ENCODE measurements at places on chromosomes 12 and 14.
A peak's percentile ranks its signal among the peaks of the same experiment; 100 is the strongest.

- no peak for DNase-seq
Measured at GRCh38 chr12:131218026-131218922, 264.6 kb downstream of the ADGRD1 start.

- DNase-seq: no peak
Measured at GRCh38 chr14:69789118-69789640, 7.9 kb downstream of the SLC10A1 start.

DNA sequence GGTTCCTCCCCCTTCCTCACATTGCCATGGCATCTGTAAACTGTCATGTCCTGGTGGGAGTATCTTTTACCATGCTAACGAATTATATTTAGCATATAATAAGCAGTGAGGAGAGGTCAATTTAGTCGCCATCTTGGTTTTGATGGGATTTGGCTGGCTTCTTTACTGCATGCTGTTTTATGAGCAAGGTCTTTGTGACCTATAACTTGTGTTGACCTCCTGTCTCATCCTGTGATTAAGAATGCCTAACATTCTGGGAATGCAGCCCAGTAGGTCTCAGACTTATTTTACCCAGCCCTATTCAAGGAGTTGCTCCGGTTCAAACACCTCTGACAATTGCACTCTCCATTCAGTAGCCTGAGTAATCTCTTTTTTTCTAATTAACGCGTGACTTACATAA lies 2.1 kb upstream of the EIF4B start:
- no peak for DNase-seq

- no peak for DNase-seq
Measured at GRCh38 chr14:41488401-41488800, 118.3 kb upstream of the LRFN5 start.

GRCh38 chr14:102691763-102692162 lies 85.5 kb upstream of the TRAF3 start:
- DNase-seq: no peak

DNA sequence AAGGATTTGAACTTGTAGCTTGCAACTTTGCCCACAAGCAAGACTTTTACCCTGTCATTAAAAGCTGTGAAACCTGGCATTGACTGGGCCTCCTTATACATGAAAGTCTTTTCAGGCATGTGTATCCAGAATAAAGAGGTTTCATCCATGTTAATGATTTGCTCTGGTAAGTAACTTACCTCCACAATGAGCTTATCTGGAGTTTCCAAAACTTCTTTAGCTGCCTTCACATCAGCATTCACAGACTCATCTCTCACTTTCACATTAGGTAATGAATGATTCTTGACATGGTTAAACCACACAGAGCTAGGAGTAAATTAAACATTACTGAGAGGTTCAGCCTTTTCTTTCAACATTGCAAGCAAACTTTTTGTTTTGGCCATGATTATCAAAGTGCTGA lies 234.4 kb upstream of the CLEC14A start:
- DNase-seq: no peak

DNA sequence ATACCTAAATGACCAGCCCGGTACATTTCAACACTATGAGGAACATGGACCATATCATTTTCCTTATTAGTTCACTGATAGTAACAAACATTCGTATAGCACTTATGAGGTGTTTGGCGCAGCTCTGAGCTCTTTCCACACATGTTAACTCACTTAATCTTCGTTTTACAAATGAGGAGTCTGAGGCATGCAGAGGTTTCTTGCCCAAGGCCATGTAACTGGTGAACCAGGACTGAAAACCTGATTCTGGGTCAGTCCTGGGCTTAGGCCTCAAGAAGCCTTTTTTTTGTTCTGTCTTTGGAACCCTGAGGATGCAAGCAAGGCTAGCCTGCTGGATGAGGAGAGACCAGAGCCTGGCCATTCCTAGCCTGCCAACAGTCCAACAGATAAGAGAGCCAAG lies 55.0 kb downstream of the C14orf132 start:
- no peak for DNase-seq

- DNase-seq: no peak
Measured at GRCh38 chr12:15939111-15939510, 28.0 kb downstream of the DERA start.

DNA sequence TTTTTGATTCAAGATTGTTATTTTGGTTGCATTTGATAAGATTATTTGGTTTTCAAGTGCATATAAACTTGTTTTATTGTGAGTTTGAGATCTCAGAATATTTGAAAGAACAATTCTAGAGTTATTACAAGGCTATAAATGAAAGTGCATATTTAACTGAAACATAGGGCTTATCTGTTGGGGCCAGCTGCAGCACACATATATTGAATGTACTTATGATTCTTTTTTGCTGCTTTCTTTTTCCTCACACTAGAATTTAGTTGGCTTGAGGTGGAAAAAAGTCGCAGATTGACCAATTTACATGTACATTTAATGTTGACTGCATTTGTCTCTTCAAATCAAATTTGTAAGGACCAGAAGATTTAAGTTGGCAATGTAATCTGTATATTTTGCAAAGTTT lies 88.0 kb downstream of the PCNX1 start:
- DNase-seq: no peak

- DNase-seq: no peak
Measured at GRCh38 chr12:68611094-68611805, 551 bp downstream of the RAP1B start.

DNA sequence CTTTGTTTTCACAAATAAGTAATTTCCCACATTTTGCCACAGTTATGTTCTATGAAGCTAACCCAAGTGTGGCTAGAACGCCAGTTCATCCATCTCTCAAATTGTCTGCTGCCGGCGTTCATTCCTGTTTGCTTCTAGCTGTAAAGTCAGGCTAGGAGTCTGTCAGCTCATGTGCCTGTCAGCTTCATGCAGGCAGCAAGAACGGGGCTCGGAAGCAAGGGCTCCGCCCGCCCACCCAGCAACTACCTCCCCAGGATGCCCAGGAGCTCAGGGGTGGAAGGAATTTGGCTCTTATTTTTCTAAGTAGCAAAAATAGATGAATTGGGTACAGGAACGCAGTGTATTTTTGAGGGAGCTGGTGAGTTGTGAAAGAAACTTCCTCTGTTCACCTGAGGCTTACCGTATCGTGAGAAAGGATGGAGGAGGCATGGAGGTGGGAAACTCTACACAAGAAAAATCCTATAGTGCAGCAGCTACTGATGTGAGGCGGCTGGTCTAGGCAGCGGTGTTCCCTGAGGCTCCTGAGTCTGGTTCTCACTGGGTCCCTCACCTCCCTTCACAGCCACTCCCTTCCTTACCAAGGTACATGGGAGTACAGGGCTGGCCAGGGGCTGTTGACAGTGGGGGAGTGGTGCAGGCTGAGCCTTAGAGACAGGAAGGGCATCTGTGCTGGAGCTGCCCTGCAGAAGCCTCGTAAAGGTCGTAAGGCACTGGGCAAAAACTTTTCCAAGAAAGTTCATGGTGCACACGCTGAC lies 54.5 kb upstream of the AMN start:
- DNase-seq: no peak

DNA sequence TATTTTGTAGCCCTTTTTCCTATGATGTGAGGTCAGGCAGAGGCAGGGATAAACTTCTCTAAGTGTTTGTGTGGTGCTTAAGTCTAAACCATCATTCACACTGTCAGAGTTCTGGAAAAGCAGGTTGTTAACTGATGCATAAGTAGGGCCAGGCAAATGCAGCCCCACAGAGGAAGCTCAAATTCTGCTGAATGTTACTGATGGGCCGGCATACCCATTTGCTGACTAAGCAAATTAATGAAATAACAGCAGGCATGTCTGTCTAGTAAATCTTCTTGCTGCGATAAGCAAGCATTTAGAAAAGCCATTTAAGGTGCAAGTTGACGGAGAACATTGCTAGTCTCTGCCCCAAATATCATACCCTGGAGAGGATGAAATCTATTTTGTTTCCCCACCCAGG lies 523.2 kb upstream of the CCDC196 start:
- DNase-seq: no peak

GRCh38 chr12:14879222-14879933 lies 6.3 kb downstream of the MGP start:
- DNase-seq: no peak

GRCh38 chr14:60970146-60970545 lies 10.7 kb downstream of the TRMT5 start:
- no peak for DNase-seq

GRCh38 chr14:94051115-94051514 lies 25.0 kb downstream of the OTUB2 start:
- DNase-seq: no peak

DNA sequence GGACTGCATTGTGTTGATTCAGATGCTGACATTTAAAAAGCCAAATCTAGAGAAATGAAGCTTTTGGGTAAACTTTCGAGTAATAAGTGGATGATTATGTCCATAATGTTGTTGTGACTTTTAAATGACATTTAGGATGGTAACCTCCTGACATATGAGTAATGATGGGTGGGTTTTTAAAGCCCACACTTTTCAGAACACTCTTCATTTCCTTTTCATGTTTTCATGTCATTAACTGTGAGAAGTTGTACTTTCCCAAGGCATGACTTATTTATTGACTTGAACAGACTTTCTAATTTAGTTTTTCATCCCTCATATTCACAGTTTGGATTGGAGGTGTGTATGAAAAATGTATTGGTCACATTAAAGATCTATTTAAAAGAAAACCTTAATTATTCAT lies 35.5 kb downstream of the RGS6 start:
- no peak for DNase-seq

- DNase-seq: no peak
Measured at GRCh38 chr14:30874999-30875787, 834 bp downstream of the COCH start.

- DNase-seq: no peak
Measured at GRCh38 chr12:75452675-75453330, 27.8 kb upstream of the GLIPR1 start.

DNA sequence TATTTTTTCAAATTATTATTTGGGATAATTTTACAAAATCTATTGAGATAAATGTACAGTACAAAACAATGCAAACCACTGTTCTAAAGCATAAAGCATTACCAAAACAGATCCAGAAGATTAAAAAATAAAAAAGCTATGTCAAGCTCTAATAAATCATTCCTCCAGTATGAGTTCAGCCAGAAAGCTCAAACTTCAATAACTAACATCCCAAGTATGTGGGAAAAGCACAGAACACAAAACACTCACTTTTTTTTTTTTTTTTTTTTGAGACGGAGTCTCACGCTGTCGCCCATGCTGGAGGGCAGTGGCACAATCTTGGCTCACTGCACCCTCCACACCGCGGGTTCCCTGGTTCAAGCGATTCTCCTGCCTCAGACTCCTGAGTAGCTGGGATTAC lies 11.3 kb downstream of the SAV1 start:
- no peak for DNase-seq

- no peak for DNase-seq
Measured at GRCh38 chr12:112978163-112979040, at the start of gene OAS2. OAS2 (plus strand) TSS chr12:112978519; CDS start chr12:112978609, 90 bp downstream.

- DNase-seq: no peak
Measured at GRCh38 chr12:130764475-130765185, 48.5 kb upstream of the RIMBP2 start.

- DNase-seq: no peak
Measured at GRCh38 chr12:65454115-65454787, 175.8 kb downstream of the MSRB3 start.

GRCh38 chr14:95255013-95255412 lies 64.7 kb downstream of the CLMN start:
- no peak for DNase-seq

- no peak for DNase-seq
Measured at GRCh38 chr12:31768046-31768445, 39.2 kb upstream of the AMN1 start.

GRCh38 chr12:42741091-42741490 lies 151.5 kb upstream of the PRICKLE1 start:
- no peak for DNase-seq

- no peak for DNase-seq
Measured at GRCh38 chr12:67929384-67929772, 59.9 kb upstream of the IFNG-AS1 start.

DNA sequence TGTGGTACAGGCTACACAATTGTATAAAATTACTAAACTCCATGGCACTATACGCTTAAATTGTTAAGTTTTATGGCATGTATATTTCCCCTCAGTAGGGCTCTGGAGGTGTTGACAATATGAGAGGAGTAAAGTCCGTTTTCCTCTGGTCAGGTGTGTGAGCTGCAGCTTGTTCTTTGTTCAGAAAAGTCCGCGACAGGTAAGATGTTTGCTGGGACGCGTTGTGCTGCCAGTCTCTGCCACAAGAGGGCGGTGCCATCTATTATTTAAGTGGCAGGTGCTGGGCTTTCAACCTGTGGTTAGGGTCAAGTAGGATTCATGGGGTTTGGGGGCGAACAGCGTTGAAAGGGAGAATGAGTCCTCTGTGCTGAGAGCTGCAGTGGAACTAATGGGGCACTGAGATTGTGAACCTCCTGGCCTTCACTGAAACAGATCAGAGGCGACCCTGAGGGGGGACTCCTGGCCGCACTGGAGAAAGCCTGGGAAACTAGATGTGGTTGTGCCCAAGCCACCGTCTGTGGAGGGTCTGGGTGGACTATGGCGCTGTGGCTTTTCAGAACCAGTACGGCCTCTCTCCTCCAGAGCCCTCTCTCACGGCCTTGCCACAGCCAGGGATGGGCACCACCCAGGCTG lies 179.0 kb downstream of the SLC15A4 start:
- no peak for DNase-seq

- DNase-seq: no peak
Measured at GRCh38 chr14:88598097-88598675, 35.3 kb downstream of the ZC3H14 start.

- peak; percentile 41 for DNase-seq
Measured at GRCh38 chr14:90781344-90781761, 34.9 kb downstream of the TTC7B start.

DNA sequence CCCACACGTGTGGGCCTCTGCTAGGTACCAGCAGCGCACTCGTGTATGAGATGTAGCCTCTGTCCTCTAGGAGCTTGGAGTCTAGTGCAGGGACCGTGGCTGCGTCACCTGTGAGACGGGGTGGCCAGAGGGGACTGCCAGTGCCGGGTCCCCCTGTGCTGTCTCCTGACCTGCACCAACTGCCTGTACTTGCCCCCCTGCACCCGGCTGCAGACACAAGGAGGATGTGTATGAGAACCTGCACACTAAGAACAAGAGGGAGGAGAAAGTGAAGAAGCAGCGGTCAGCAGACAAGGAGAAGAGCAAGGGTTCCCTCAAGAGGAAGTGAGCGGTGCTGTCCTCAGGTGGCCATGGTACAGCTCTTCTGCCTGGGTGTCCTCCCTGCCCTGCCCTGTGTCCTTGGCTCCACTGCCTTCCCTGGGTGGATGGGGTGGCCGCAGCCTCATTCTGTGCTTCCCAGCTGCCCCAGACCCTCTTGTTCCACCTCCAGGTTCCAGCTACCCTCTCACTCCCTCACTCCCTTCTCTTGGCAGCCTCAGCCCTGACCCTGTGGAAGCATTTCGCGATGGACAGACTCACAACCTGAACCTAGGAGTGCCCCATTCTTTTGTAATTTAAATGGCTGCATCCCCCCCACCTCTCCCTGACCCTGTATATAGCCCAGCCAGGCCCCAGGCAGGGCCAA lies 9.6 kb downstream of the PTPN6 start:
- no peak for DNase-seq
